ENCODE measurements at places on chromosomes 5 and 9. TPM values are rescaled to one million over a fixed set of nuclear protein-coding genes. Genes with fewer than 3 reads are reported as not detected.
A peak's percentile ranks its signal among the peaks of the same experiment; 100 is the strongest.

The PCDHB15 gene
- 0.27 TPM for total RNA-seq

The GHR gene
- total RNA-seq: not detected

The TJP2 gene
- 110 TPM for total RNA-seq

The PIP5KL1 gene
- not detected for total RNA-seq

DNA sequence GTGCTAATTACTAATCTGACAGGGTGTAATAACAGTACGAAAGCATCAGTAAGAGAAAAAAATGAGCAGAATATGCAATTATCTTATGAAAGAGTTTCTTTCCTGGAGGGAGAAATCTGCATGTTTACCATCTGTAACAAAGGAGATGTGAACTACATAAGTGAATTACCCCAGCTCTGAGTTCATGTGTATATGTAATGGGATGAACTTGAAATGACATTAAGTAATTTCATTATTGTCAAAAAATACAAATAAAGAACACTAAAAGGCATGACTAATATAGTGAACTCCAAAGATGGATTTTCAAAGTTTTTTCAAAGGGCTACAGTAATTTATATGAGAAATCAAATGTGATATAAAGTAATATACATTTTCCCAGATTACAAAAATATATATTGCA is 944.0 kb downstream of the MAT2B start:
- no peaks in the 10 kb centered on the region for H3K36me3 ChIP-seq
- DNase-seq: no peak
- no peak overlapping the region for H3K27ac ChIP-seq
- no peaks in the 10 kb centered on the region for H3K4me1 ChIP-seq
- no peaks in the 10 kb centered on the region for H3K27me3 ChIP-seq

GRCh38 chr9:69757996-69758675 is 1.7 kb downstream of the PTAR1 start:
- peaks cover 55% of the 10 kb centered on the region for H3K4me1 ChIP-seq
- H3K36me3 ChIP-seq: no peaks in the 10 kb centered on the region
- no peaks in the 10 kb centered on the region for H3K27me3 ChIP-seq
- peak overlapping the region; percentile 82 for H3K4me3 ChIP-seq

GRCh38 chr5:36237751-36238150 is 4.0 kb downstream of the NADK2 start:
- H3K4me3 ChIP-seq: no peak overlapping the region
- H3K27ac ChIP-seq: no peak overlapping the region
- H3K27me3 ChIP-seq: no peaks in the 10 kb centered on the region
- no peak for DNase-seq

DNA sequence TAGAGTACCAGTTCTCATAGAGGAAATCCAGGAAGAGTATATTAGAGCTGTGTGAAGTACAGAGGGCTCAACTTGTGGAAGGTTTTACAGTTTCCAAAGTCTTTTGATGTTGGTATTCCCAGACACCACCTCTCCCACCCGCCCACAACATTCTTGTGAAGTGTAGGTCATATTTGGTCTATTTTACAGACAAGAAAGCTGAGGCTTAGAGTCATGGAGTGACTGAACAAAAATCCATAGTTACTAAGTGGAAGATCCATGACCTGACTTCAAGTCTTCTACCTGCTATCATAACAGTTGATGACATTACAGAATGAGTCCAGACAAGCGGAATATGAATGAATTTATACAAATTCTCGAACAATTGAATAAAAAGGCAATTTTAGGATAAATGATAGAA is 187.1 kb upstream of the RPS23 start:
- H3K27ac ChIP-seq: no peak overlapping the region
- peak; percentile 28 for DNase-seq
- H3K4me3 ChIP-seq: no peak overlapping the region
- no peaks in the 10 kb centered on the region for H3K27me3 ChIP-seq
- no peaks in the 10 kb centered on the region for H3K36me3 ChIP-seq

DNA sequence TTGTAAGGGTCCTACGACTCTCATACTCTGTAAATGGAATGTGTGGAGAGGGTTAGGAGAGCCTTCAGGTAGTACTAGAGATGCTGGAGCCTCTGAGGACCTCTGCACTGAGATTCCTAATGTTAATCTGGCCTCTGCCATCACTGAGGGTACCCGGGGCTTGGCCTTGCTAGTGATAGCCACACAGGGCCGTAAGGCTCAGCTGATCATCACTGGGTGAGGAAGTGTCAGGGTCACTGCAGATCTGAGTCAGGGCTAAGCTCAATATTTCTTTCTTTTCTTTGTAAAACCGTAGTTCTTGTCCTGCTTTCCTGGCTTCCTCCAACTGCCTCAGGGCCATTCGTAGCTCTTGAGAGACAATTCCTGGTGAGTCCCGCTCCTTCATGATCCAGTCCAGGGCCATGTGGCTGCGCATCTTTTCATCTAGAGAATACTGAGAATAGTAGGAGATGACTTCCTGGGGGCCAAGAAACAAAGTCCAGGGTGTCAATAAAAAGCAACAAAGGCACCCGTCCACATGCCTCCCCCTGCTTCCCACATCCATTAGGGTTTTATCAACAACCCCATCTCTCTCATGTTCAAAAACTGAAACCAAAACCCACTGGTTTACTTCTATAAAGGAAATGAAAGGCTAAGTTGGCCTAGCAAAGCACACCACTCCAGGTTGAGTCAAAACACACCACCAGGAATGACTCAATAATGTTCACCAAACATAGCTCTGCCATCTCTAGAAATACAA is 47.7 kb downstream of the LIX1 start:
- H3K27me3 ChIP-seq: no peaks in the 10 kb centered on the region
- H3K36me3 ChIP-seq: no peaks in the 10 kb centered on the region
- DNase-seq: no peak
- no peak overlapping the region for H3K4me3 ChIP-seq

DNA sequence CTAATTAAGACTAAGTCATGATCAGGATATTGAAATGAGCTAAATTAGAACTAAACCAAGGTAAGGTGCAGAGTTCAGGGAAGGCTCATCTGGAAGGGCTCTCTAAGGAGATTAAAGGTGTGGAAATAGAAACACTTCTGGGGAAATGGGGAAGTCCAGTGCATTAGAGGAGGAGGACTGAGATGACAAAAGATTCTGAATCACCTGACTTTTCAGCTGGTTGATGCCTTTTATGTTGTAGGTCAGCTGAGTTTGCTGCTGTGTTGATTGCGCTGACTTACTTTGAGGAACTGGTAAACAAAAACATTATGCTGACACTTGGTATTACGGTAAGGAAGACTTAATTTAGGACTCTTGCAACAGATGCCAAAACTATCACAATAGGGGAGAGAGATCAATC is 23.8 kb downstream of the IFNA5 start:
- no peak overlapping the region for H3K4me3 ChIP-seq
- no peaks in the 10 kb centered on the region for H3K36me3 ChIP-seq
- H3K27me3 ChIP-seq: no peaks in the 10 kb centered on the region
- no peak overlapping the region for H3K27ac ChIP-seq

GRCh38 chr9:17962747-17963146 is 383.9 kb downstream of the SH3GL2 start:
- no peak overlapping the region for H3K4me3 ChIP-seq
- H3K27ac ChIP-seq: no peak overlapping the region
- no peaks in the 10 kb centered on the region for H3K4me1 ChIP-seq
- DNase-seq: no peak

GRCh38 chr9:14488421-14489190 is 174.7 kb upstream of the NFIB start:
- H3K27ac ChIP-seq: no peak overlapping the region
- no peak for DNase-seq
- H3K27me3 ChIP-seq: no peaks in the 10 kb centered on the region

GRCh38 chr5:98110282-98110691 is 663.2 kb upstream of the RGMB start:
- no peaks in the 10 kb centered on the region for H3K4me1 ChIP-seq
- H3K36me3 ChIP-seq: no peaks in the 10 kb centered on the region
- no peaks in the 10 kb centered on the region for H3K27me3 ChIP-seq
- no peak overlapping the region for H3K4me3 ChIP-seq

- H3K4me1 ChIP-seq: no peaks in the 10 kb centered on the region
- H3K27ac ChIP-seq: no peak overlapping the region
- H3K4me3 ChIP-seq: no peak overlapping the region
- no peaks in the 10 kb centered on the region for H3K36me3 ChIP-seq
- no peak for DNase-seq
Observed at GRCh38 chr9:114830546-114830945, 24.7 kb upstream of the TNFSF15 start.

GRCh38 chr5:14239404-14239803 is 96.3 kb downstream of the TRIO start:
- DNase-seq: no peak
- no peaks in the 10 kb centered on the region for H3K27me3 ChIP-seq
- H3K4me3 ChIP-seq: no peak overlapping the region
- H3K27ac ChIP-seq: no peak overlapping the region
- H3K4me1 ChIP-seq: peaks cover 15% of the 10 kb centered on the region

GRCh38 chr5:123855609-123856008 is 343.6 kb downstream of the CSNK1G3 start:
- H3K27ac ChIP-seq: no peak overlapping the region
- H3K27me3 ChIP-seq: no peaks in the 10 kb centered on the region
- DNase-seq: no peak
- H3K4me3 ChIP-seq: no peak overlapping the region
- no peaks in the 10 kb centered on the region for H3K36me3 ChIP-seq

- H3K27me3 ChIP-seq: no peaks in the 10 kb centered on the region
- DNase-seq: no peak
- 0 out of 2 replicates have a peak, but pooled peaks cover 1% of the 10 kb centered on the region for H3K4me1 ChIP-seq
- H3K27ac ChIP-seq: no peak overlapping the region
Observed at GRCh38 chr5:58122848-58123392, 337.0 kb downstream of the PLK2 start.

GRCh38 chr5:124253203-124253810 is 493.1 kb downstream of the ZNF608 start:
- DNase-seq: no peak
- no peak overlapping the region for H3K4me3 ChIP-seq
- no peak overlapping the region for H3K27ac ChIP-seq
- H3K36me3 ChIP-seq: no peaks in the 10 kb centered on the region

DNA sequence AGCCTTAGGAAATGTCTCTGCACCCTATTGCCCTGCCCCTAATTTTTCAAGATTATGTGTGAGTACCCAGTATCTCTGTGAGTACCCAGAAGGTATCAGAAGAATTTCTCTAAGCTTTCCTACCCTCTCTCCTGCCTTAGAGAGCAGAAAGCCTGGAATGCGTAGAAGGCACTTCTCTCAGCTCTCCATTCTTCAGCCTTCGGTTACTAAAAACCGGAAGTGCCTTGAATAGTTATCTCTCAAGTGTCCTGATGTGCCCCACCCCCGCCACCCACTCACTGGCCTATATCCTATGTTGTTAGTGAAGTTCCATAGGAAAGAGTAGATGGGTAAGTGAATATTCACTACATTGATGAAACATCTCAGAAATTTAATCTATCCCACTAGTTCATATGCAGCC is 210.7 kb upstream of the CDH10 start:
- no peak overlapping the region for H3K27ac ChIP-seq
- no peak overlapping the region for H3K4me3 ChIP-seq
- no peaks in the 10 kb centered on the region for H3K4me1 ChIP-seq
- H3K36me3 ChIP-seq: no peaks in the 10 kb centered on the region

DNA sequence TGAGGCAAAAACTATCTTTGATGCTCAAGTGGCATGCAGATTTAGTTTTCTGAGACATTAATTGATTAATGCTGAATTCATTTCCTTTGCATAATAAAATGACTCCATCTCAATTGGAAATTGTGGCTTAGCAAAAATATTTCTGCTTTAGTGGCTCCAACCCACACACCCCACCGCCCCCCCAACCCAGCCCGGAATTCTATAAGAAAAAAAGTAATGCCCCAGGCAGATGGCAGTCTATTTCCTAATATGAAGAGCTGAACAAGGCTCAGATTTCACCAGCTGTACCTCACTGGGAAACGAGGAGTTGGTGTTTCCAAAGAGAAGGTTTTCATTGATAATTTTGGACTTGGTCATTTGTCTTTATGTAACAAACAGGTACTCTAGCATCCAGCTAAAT is 182.1 kb downstream of the FBN2 start:
- DNase-seq: no peak
- no peaks in the 10 kb centered on the region for H3K27me3 ChIP-seq
- H3K27ac ChIP-seq: no peak overlapping the region
- no peak overlapping the region for H3K4me3 ChIP-seq

- no peaks in the 10 kb centered on the region for H3K27me3 ChIP-seq
- no peaks in the 10 kb centered on the region for H3K4me1 ChIP-seq
- no peak for DNase-seq
- H3K4me3 ChIP-seq: no peak overlapping the region
- no peak overlapping the region for H3K27ac ChIP-seq
- no peaks in the 10 kb centered on the region for H3K36me3 ChIP-seq
Observed at GRCh38 chr5:31291323-31291854, 97.9 kb downstream of the CDH6 start.

DNA sequence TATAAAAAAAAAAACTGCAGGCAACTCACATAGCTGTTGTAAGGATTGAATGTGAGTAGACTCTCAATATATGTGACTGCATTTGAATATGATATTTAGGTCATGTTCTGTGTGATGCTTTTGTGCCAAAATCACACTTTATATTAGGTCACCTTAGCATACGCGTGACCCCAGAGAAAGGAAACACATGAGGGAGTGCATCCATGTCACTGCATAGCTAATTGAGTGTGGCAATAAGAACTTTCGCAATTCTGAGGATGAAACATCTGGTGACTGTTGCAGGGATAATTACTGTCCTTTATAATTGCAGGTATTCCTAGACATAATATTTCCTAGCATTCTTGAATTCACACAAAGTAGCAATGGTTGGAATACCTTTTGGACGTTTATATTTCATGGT is 459.5 kb upstream of the KLF4 start:
- no peaks in the 10 kb centered on the region for H3K36me3 ChIP-seq
- no peaks in the 10 kb centered on the region for H3K27me3 ChIP-seq
- DNase-seq: no peak
- H3K27ac ChIP-seq: no peak overlapping the region
- no peak overlapping the region for H3K4me3 ChIP-seq

DNA sequence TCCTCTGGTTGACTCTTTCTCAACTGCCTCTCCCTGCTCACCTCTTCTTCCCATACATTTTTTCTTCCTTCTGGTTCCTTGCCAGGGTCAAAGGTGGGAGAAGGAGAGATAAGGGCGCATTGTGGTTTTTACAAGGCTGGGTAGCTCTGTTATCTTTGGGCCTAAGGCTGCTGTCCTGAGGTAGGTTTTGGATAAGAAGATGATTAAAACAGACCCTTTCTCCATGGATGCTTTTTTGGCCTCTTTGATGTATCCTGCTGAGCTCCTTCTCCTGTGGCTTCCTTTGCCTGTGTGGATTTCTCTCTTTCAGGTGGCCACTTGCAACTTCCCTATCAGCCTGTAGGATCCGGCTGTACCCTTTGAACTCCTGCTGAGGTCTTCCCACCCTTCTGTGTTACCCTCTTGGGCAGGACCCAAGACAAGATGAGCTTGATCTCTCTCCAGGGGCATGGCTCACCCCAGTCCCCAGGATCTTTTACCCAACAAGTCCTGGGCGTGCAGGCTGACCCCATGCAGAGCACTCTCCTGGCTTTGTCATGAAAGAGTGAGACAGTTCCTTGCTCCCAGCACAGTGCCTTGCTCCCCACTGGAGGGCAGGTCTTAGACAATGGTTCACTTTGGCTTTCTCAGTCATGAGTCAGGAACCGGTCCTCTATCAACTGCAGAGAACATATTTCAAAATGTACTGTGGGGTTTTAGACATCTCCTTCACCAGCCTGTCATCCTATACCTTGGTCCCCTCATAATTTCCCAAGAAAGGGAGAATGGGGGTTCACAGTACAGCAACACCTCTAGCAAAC is 197.9 kb downstream of the TLE4 start:
- DNase-seq: no peak
- H3K4me3 ChIP-seq: no peak overlapping the region
- H3K27ac ChIP-seq: no peak overlapping the region

- peak overlapping the region; percentile 30 for H3K27ac ChIP-seq
- DNase-seq: no peak
- no peaks in the 10 kb centered on the region for H3K27me3 ChIP-seq
- no peak overlapping the region for H3K4me3 ChIP-seq
Observed at GRCh38 chr5:68261569-68262065, 46.1 kb downstream of the PIK3R1 start.
